ENCODE measurements at places on chromosomes 6 and 20.

DNA sequence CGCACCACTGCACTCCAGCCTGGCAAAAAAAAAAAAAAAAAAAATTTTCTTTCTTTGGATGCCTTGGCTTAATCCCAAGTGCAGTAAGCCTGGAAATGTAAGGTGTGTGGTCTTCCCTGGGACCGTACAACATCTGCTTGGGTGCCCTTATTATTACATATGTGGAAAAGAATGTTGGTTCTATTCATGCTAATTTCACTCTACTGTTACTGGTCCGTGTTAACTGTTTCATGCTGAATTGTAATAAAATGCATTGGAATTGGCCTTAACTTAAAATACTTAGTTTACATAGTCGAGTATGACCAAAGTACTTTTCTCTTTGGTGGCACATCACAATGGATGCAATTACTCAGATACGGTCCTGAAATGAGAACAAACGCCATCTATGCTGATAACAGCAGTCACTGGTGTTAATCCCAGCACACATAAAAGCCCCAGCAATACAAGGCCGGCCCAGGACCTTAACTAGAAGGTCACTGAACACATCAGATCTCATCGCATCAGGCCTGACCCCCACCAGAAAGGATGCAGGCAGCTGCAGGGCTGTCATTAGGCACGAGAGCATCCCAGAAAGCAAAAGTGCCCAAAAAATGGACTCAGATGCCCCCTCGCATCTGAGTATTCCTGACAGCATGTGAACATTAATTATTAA, 1.2 kb downstream of the SERPINB6 start:
- DNase-seq, result no peak

GRCh38 chr20:61692479-61692878, 373.2 kb downstream of the TAF4 start:
- no peak for DNase-seq

GRCh38 chr20:63132715-63133471, 83.0 kb downstream of the YTHDF1 start:
- no peak for DNase-seq

- no peak for DNase-seq
Measured at GRCh38 chr6:65280060-65280459, 427.0 kb downstream of the EYS start.

- no peak for DNase-seq
Measured at GRCh38 chr6:168905451-168906090, 348.1 kb downstream of the THBS2 start.

- DNase-seq, result no peak
Measured at GRCh38 chr6:169518451-169518850, 183.4 kb downstream of the WDR27 start.

GRCh38 chr6:166469426-166469961, 86.8 kb upstream of the MPC1 start:
- no peak for DNase-seq

DNA sequence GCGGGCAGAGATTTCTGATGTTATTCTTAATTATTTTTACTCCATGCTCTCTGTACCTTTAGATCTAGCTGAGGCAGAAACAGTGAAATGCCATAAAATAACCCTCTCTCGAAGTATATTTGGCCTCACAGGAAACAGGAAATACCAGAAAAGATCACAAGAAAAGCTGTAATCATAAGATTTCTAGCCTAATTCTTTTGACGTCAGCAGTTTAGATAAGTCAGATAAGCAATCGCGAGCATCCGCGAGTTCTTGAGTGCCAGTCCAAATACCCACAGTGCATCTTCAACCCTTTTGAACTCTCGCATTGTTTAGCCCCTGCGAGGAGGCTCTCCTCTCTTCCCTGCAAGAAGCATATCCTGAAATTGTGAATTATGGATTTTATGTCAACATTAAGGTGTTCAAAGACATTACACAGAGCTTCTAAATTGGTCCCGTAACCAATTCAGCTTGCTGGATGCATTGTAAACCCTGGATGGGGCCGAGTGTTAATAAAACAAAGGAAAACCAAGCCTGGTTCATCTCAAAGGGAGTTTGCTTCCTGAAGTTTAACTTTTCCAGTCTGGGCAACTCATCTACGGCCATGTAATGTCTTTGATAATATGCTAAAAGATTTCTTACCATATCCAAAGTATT, 198.9 kb downstream of the MTFR2 start:
- DNase-seq, result no peak

DNA sequence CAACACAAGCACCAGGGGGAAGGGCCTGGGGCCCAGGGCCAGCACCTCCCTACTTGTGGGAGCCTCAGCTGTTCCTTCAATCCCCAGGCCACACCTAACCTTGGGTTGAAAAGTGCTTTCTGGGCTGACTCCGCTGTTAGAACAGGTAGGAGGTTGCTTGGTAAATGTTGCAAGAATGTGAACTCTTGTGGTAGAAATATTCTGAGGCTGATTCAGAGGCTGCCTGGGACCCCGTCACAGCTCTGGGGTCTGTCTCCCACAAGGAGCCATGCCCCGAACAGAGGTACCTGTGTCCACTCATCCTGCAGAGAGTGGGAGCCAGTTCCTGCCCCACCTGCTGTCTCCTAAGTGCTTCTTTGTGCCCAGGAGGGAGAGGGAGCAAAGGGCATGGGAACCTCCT, 14.4 kb upstream of the MAS1L start:
- DNase-seq, result no peak

- DNase-seq, result no peak
Measured at GRCh38 chr6:119649531-119649930, 300.0 kb upstream of the MAN1A1 start.

Data from GM19239 (cell line).